ENCODE measurements at places on chromosomes 12 and 14.
A peak's percentile ranks its signal among the peaks of the same experiment; 100 is the strongest.

DNA sequence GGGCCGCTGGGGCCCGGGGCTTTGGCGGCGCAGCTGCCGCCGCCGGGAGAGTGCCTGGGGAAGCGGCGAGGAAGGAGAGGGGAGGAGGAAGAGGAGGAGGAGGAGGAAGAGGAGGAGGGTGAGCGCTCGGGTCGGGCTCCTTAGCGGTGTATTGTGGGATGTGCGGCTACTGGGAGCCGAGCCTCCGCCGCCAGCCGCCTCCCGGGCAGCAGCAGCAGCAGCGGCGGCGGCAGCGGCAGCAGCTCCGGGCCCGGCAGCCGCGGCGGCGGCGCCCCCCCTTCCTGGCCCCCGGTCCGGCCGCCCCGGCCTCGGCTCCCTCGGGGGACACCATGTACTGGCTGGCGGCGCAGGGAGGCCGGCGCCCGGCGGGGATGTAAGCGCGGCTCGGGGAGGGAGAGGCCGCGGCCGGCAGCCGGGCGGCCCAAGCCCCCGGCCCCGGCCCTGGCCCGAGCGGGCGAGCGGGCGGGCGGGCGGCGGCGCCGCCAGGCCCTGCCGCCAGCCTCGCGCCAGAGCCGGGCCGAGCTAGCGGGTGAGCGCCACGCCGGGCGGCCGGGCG, at the start of gene SETD1B:
SETD1B (plus strand) TSS at position 149 of the 556 bp plus-strand sequence. CDS start 729 bp downstream, outside the sequence.
- DNase-seq = peak; percentile 2

DNA sequence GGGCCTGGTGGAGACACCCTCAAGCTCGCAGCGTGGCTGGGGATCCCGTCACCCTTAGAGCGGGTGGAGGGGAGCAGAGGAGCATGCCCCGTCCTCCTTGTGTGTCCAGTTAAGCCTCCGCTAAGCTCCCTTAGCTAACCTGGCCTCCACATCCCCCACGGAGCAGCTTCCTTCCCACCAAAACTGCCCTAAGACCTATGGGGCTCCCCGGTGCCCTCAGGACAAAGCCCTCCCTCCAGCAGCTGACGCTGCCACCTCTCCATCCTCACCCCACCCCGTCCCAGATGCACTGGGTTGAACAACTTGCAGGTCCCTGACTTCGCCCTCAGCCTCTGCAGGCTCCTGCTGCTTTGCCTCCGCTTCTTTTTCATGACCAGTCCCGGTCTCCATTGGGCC, 4.0 kb downstream of the AHNAK2 start:
- no peak for DNase-seq

- peak; percentile 85 for DNase-seq
These were observed 4.4 kb downstream of the TNS2 start for GRCh38 chr12:53054112-53054878.

DNA sequence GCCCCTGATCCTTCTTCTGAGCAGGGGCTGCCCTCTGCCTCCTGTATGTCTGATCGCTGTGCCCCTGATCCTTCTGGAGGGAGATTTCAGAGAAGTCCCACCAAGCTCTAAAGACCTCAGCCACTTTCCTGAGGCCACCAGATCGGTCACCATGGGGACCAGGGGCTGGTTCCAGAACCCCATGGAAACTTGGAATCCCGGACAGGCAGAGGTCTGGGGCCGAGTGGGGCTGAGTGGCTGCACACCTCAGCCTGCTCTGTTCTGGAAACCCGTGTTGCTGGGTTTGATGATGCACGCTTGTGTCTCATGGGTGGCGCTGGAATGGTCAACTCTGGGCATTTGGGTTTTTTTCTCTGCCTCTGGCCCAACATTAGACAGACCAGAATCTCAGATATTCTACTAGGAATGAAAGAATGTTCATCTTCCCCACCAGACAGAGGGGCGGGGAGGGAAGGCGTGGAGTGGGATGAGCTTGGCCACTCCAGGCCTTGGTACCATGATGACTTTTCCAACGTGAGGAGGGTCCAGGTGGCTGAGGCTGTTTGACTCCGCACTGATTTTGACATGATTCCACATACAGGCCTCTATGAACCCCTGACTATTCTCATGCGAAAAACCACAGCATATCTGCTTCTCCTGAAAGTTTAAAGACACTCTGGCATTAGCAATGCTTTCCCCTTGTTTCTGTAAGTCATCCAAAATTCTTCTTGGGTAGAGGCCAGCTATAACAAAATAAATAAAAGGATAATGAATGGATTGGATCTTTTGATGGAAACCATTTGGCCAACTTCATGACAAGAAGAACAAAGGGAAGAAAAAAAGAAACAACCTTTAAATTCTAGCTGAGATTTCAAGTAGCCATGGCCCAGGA, 114.5 kb downstream of the ADGRD1 start:
- DNase-seq = no peak

DNA sequence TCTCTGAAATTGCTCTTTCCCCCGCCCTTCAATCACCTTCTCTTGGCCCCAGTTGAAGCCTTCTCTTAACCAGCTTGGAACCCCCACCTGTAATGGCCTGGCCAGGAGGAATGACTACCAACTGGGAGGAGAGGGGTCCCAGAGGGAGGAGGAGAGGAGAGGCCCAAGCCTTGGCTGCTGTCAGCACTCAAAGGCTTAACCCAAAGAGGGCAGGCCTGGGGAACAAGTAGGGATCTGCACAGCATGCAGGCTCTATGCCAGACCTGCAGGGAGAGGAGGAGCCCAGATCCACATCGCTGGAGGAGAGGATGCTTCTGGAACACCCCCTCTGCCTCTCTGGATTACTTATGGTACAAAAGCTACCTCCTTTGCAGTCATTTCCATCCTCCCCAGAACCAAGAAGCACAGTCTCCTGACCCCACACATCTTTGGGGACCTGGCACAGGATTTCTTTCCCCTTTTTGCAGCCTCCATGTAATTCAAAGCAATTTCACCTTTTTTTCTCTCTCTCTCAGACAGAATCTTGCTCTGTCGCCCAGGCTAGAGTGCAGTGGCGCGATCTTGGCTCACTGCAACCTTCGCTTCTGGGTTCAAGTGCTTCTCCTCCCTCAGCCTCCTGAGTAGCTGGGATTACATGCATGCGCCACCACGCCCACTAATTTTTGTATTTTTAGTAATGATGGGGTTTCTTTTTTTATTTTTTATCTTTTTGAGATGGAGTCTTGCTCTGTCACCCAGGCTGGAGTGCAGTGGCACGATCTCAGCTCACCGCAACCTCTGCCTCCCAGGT, 6.2 kb downstream of the RARG start:
- no peak for DNase-seq

DNA sequence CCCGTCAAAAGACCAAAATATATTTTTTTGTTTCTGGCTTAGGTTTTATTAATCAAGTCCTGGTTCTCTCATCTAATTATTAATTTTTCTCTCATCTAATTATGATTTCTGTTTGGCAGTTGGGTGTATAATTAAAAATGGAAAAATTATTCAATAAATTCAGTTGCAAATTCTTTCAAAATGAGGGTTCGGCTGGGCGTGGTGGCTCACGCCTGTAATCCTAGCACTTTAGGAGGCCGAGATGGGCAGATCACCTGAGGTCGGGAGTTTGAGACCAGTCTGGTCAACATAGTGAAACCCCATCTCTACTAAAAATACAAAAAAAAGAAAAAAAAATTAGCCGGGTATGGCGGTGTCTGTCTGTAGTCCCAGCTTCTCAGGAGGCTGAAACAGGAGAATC, 3.9 kb upstream of the GTSF1 start:
- no peak for DNase-seq

GRCh38 chr12:25065035-25065434, 116.1 kb upstream of the BCAT1 start:
- no peak for DNase-seq

DNA sequence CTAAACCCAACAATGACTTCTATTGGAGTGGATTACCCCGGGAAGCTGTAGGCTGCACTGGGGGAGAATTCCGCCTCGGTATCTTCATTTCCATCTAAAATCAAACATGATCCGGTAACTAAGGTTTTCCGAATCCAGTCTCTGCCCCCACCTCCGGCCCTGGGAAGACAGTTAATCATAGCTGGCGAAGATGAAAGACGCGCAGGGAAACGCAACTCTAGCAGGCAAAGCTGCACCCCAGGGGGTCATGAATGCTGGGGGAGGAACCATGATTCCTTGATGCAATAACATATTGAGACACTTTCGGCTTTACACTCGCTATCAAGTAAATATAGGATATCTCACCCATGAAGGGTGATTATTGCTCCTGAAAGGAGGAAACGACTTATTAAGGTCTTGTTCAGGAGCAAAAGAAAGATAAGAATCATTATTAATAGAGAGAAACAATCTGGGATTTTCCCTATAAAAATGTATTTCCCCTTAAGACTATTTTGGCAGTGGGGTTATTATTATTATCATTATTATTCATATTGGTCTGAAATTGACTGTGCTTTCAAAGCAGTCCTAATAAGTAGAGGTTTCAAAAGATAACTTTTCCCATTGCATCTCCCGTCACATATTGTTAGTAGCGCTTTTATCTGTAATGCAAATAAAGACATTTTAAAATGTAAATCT, 614.9 kb downstream of the VRK1 start:
- DNase-seq = no peak

GRCh38 chr12:108635201-108635996, 1.7 kb upstream of the SELPLG start:
- DNase-seq = no peak

DNA sequence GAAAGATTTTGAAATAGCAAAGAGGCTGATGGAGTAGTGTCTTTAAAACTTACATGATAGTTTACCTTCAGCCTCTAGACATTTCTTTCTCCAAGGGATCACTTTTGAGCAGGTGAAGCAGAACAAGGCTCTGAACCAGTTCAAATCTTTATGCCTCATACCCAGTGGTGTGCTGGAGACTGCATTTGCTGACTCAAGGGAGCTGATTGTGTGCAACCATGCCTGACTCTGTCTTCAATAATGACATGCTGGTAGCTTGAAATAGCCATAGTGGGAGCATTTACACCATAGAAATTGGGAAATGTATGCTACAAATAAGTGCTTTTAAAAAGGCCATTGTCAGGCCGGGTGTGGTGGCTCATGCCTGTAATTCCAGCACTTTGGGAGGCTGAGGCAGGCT, 482.0 kb downstream of the TMTC2 start:
- no peak for DNase-seq

DNA sequence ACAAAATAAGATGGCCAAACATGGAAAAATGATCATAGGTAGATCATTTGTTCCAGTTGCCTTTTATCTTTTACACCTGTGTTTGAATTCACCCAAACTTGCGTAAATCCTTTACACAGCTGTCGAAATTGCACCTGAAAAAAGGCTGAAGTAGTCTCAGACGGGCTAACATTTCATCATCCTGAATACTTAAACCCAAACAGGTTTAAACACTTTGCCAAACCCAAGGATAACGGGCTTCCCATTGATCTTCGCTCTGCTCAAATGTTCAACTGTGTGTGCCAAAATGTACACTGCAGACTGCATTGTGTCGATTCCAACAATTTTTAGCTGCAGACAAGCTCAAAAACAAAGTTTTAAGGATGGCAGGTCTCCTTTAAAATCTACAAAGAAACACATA, 288.7 kb upstream of the DDHD1 start:
- DNase-seq = no peak

- DNase-seq = no peak
These were observed 53.4 kb downstream of the PRMT8 start for GRCh38 chr12:3544296-3544965.

DNA sequence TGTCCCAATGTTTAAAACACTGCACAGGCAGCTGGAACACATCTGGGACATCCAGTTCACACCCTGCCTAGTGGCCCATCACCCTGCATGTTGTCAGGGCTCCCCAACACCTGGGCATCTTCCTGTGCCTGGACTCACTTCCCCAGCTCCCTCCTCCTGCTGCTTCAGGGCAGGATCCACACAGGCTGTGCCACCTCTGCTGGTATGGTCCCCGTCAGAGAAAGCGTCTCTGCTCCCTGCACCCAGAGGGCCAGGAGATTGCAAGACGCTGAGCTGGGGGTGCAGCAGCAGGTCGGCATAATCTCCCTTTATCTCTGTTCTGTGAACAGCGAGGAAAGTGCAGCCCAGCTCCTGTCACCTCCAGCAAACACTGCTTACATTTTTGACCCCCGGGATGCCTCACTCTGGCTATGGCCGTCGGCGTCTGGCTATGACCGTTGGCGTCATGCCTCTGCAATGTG, 124.3 kb downstream of the ADGRD1 start:
- DNase-seq = no peak

GRCh38 chr14:103391048-103391447, 5.8 kb downstream of the MARK3 start:
- peak; percentile 38 for DNase-seq

GRCh38 chr14:83814896-83815295, 1715.0 kb upstream of the FLRT2 start:
- DNase-seq = no peak

GRCh38 chr14:99125616-99126431, 146.2 kb downstream of the BCL11B start:
- DNase-seq = no peak

GRCh38 chr12:52581066-52581465, 7.4 kb upstream of the KRT74 start:
- DNase-seq = no peak

DNA sequence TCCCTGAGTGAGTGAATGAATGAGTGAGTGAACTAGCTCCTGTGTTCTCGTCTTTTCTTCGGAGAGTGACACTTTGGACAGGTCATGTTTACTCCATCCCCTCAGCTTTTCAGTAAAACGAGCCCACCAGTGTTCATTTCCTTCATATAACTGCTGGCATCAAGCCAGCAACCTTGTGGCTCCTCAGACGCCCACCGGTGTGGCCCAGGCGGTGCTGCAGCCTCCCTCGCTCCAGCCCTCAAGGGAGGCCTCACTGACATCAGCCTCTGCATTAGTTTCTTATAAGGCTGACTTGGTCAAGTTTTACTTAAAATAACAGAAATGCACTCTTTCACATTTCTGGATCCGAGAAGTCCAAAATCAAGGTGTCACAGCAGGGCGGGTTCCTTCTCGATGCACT, 188.0 kb downstream of the ZFP36L1 start:
- DNase-seq = no peak

DNA sequence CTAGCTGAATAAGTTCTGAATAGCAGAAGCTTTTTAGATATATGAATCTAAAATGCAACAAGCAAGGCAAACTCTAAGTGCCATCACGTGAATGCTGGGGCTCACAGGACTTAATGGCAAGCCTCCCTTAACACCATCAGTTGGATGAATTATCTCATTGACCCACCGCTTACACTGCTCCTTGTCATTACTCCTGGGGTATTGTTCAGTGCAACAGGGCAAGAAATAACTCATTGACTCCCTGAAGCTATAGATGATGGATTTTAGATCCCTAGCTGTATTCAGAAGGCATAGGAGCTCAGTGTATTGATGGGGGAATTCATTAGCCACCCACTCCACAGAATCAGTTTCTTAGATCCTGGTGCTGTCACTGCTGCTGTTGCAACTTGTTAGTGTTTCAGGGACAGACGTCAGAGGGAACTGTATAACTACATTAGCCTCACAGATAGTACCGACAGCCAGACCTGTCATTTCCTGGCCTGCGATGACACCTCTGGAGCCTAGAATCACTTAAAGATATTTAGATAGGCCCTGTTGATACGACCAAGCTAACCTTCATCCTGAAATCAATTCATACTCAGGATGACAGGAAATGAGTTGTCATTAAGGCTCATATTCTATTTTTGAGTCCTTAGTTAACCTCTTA, 735.3 kb downstream of the DIO2 start:
- DNase-seq = no peak

GRCh38 chr14:49992901-49993339, 100.0 kb downstream of the ARF6 start:
- DNase-seq = no peak

Measured in NCI-H748 treated with DMSO at 0.1 percent for 48 hours (cell line).